Stimulated activated CD8-positive, alpha-beta memory T cell treated with anti-CD3 and anti-CD28 coated beads, Interleukin-15, amount 100 ng/mL, for 48 hours (primary cell): ENCODE measurements at places on chromosomes 1 and 21.
A peak's percentile ranks its signal among the peaks of the same experiment; 100 is the strongest.

DNA sequence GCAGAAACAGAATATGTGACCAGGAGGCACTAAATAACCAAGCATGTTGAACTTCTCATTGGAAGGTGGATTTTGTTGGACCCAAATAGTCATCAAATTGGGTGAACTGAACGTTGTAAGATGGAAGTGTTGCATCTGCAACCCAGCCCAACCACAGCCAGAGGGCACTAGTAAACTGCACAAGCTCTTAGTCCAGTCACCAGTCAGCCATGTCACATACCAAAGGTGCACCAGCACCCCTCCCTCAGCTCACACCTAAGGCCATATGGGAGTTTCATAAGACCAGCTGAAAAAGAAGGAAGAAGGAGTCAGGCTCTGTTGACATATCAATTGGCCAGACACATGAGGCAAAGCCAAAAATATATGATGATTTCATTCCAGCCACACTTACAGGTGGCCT is 481.7 kb upstream of the NR5A2 start:
- no peak for DNase-seq

DNA sequence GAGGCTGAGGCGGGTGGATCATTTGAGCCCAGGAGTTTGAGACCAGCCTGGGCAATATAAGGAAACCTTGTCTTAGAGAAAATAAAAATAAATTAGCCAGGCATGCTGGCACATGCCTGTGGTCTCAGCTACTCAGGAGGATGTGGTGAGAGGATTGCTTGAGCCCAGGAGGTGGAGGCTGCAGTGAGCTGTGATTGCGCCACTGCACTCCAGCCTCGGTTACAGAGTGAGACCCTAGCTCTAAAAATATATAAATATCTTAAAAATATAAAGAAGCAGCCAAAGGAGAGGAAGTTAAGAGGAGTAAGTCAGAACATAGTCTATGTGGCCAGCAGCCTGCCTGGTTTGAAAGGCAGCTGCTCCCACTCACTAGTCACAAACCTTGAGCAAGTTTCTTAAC is 4.5 kb upstream of the IL10RB start:
- DNase-seq: no peak

DNA sequence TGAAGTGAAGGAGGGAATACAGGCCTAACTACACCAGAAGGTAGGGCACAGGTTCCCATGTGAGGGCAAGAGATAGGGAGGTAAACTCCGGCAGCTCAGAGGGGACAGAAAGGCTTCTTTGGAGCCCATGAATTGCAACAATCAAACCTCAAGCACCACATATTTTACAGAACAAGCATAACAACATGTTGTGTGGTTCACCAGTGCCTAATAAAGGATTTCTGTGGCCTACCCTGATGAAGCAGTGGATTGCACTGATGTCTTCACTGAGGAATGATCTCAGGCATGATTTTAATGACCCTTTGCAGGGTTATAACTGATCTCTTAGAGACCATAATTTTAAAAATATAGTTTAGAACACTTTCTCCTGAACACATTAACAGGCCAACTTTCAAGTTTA is 77.4 kb downstream of the RUNX1 start:
- no peak for DNase-seq

GRCh38 chr1:212651521-212651920 is 43.0 kb downstream of the ATF3 start:
- no peak for DNase-seq

GRCh38 chr1:234330843-234331215 is 42.4 kb upstream of the COA6 start:
- DNase-seq: no peak

- no peak for DNase-seq
These were observed 16.3 kb upstream of the OR10K1 start for GRCh38 chr1:158445376-158445775.

DNA sequence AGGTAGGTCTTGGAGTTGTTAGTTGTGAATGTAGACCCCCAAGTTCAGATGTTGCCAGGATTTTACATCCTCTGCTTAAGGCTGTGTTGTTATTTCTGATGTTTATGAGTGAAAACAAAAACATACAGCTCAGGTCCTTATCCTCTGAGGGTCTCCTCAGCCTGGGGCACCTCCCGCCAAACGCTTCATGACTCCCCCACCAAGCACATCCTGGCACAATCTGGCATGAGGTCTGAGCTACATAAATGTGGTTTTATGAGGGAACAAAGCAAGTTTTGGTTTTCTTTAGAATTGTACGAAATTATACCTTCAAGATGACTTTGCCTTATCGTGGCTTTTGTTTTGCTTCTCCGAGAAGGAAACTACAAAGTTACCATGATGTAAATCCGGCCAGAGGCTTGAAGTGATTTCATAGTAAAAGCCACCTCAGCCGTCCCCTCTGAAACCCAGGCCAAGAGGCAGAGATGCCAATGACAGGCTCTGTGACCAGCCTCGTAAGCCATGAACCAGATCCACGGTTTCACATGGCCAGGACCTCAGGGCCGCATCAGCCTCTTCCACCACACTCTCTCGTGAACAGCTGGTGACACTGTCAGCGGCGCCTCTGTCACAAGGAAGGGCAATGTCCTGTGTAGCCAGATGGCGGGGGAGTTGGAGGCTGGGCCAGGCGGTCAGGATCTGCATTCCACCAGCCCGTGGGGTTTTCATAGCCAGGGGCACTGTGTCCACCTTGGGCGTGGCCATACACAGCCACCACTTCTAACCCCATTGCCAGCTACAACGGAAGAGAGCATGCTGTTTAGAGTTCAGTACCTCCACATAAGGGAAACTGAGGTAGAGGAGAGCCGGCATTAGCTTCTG is 199.4 kb downstream of the KIF26B start:
- no peak for DNase-seq

- peak; percentile 19 for DNase-seq
These were observed 33.2 kb upstream of the PAX7 start for GRCh38 chr1:18597160-18598042.

GRCh38 chr1:162571696-162572095 is 10.2 kb downstream of the UAP1 start:
- DNase-seq: no peak

GRCh38 chr1:156260896-156261295 is 13.0 kb upstream of the PAQR6 start:
- no peak for DNase-seq

DNA sequence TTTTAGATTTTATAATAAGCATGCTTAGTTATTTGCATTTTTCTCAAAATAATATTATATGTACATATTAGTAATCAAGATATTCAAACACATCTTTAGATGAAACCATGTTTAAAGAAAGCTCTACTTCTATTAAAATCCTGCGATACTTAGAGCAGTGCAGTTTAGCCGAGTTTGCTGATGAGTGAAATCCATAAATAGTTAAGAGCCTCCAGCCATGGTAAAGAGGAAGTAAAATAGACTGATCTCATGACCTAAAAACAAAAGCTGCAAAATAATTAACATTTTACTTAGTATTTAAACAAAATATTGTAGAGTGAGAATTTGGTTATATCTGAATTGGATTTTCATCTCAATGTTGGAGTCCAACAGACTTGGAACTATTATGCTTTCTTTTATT is 147.4 kb upstream of the NRIP1 start:
- DNase-seq: no peak

DNA sequence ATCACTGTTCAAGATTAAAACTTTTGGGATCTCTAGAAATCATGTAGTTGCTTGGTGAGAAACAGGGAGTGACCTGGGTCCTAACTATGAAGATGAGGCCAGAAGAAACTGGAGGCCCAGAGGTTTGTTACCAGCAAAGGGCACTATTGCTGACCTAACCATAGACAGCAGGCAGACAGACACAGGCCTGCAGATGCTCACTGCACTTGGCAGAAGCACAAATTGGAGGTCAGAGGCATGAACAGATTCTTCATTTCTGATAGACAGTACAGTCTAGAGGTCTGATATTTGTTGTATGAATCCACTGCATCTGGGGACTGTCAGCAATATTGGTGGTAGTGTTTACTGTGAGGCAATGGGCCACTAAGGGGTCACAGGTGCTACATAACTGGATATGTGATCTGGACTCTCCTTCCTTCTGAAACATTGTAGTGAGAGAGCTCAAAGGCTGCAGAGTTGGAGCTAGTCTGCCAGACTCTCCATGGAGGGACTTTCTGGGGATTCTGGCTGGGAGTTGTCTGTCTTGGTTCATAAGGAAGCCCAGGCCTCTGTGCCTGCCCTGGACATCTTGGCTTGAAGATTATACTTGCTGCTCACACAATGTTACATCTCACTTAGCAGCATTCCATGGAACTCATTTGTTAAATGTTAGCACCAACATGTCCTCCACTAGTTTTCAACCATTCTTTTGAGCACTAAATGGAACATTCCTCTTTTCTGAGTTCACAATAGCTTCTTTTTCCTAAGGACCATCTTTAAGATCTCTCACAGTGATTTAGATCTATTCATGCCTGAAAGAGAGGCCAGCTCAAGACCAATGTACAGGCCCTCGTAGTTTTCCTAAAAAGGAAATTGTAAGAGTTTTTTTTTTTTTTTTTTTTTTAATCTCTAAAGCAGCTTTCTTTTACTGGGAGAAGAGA is 26.9 kb upstream of the CCN1 start:
- no peak for DNase-seq

DNA sequence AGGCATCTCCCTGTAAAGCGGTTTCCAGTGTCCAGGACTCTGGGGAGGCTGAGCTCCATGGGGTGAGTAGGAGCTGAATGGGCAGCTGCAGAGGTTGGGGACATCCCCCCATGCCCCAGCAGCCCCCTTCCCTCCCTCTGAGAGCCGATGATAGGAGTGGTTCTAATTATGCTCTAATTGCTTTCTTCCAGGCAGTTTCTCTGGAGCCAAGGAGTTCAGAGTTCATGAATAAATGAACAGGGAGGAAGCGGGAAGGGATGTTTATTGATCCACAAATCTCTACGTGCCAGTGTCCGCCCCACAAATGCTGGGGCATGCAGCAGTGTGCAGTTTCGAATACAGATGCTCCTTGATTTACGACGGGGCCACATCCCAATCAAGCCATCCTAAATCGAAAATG is 15.6 kb downstream of the NKAIN1 start:
- DNase-seq: no peak
